Anterior cingulate cortex (tissue), 58 donors: ENCODE measurements at places on chromosomes 11 and 22.

GRCh38 chr11:80182901-80183300 is 742.1 kb upstream of the TENM4 start:
- DNase-seq = no peak

- DNase-seq = no peak
Observed at GRCh38 chr22:28015676-28016601, 96.9 kb upstream of the PITPNB start.

DNA sequence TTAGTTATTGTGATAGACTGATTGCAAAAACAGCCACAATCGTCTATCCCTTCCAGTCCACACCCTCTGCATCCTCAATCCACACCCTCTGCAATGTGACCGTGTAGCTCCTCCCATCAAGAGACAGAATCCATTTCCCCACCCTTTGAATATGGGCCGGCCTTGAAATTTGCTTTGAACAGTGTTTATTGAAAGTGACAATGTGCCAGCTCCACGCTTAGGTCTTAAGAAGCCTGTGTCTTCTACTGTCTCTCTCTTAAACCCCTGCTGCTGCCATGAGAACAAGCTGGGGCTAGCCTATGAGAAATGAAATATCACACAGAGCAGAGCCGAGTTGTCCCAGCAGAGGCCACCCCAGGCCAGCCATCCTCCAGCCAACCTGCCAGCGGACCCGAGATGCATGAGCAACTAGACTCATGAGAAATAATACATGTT is 22.3 kb upstream of the MICAL2 start:
- DNase-seq = peak; percentile 26

GRCh38 chr22:25090225-25090890 is 109.3 kb upstream of the CRYBB3 start:
- DNase-seq = no peak

DNA sequence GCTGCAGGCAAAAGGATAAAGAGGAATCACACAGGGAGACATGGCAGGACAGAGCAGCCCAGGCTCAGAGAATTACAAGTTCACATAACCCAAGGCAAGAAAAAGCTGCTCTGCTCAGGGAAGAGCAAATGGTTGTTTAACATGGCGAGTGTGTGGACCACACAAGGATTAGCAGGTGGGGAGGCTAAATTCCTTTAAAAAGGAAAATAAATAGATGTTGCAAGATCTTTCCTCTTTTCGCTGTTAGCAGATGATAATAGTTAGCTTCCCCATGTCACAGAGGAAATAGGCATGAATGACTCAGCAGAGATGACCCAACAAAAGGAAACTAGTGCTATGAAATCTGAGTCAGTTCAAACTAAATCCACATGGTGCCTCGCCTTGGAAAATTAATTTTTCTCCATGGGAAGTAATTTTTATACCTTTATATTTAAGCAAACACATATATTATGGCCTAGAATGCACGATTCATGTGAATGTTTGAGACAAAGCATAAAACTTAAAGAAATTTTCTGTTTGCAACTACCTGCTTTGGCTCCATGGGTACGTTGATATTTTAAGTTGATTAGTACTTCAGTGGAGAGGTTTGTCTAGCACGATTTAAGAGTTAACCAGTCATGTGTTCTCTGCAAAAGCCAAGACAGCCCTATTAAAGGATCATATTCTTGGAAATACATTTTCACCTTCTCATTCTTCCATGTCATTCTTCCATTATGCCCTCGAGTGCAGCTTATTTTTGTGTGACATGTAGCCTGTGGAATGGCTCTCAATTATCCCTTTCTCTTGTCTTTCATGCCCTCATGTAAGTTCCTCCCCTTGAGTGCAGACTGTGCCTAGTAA is 38.5 kb upstream of the FJX1 start:
- no peak for DNase-seq

DNA sequence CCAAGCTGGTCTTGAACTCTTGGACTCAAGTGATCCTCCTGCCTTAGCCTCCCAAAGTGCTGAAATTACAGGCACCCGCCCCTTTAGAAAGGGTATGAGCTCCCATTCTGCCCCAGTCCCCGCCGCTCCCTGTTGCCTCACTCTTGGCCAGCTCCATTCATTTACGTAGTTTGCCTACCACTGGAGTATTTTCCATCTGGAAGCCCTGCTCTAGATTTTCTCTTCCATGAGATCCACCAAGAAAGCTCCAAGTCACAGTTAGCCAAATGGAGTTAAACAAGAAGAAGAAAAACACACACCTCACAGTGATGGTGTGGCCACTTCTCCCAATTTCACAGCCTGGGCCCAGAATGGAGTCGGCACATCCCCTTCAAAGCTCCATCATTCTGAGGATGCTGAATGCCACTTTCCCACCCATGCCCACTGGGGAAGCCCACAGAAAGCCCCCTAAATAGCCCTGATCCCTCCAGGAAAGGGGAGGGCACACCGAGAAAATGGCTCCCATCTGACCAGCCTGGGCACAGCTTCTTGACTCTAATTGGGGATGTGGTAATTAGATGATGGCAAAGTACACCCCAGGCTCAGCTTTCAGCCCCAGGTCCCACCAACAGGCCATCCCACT is 381.2 kb downstream of the MN1 start:
- DNase-seq = no peak

GRCh38 chr11:17012712-17013547 is 1.3 kb downstream of the PLEKHA7 start:
- no peak for DNase-seq

DNA sequence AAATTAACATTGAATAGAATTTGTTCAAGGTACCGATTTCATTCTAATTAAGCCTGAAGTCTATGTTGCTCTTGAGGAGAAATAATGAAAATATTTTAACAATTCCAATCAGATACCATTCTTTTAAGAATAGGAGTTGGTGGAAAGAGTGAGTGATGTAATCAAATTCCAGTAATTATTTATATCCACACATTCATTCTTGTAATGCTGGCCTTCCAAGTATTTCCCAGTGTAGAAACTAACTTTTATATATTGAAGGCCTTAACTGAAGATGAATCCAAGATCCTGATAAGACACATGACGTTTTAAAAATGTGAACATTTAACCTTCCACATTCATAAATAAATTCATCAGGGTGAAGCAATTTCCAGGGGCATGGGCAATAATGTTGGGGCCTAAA is 36.6 kb upstream of the PAX6 start:
- DNase-seq = no peak

DNA sequence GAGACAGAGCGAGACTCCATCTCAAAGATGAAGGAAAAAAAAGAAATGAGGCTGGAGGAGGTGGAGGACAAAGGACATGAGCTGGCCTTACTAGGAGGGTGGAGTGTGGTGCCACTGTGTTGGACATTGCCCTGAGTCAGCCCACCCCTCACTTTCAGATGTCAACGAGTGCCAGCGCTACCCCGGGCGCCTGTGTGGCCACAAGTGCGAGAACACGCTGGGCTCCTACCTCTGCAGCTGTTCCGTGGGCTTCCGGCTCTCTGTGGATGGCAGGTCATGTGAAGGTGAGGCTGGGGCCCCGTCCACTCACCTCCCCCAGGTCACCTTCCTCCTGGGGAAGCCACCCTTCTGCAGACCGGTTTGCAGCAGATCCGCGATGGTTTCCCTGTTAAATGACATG is 40.6 kb downstream of the FBLN1 start:
- no peak for DNase-seq

GRCh38 chr22:42855721-42856120 is 1.4 kb downstream of the ARFGAP3 start:
- DNase-seq = no peak

DNA sequence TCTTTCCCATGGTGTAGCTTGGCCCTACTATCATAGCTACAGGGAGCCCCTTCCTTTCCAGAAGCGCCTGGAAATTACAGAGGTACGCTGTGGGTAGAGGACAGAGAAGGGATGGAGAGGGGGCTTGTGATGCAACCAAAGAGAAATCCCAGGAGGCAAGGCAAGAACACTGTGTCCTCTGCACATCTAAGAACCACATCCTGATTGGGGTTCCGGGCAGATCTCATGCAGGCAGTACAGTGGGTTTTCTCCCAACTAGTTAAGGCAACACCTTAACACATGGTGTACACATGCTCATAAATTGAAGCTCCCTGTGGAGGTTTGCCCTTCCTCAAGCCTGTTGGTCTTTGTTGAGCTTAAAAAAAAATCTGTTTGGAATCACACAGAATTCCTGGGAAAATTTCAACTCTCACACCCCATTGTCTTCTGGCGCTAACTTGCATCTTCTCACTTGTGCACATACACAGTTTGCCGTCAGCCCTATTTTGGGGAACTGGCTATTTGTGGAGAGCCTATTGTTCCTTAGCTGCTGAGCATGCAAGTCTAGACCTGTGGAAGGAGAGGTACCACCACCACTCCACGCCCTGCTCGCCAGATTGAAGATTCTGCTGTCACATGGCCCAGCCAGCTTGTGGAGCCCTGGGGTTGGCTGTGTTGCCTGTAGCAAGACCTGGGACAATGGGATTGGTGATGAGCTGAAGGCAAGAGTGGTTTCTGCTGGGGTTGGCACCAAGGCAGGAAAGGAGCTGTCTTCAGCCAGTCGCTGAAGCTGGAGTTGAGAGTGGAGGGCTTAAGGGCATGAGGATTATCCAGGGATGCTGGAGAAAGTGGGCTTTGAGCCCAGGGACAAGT is 52.4 kb downstream of the ALX4 start:
- DNase-seq = no peak

- DNase-seq = no peak
Observed at GRCh38 chr11:110373051-110373702, 56.6 kb upstream of the FDX1 start.

DNA sequence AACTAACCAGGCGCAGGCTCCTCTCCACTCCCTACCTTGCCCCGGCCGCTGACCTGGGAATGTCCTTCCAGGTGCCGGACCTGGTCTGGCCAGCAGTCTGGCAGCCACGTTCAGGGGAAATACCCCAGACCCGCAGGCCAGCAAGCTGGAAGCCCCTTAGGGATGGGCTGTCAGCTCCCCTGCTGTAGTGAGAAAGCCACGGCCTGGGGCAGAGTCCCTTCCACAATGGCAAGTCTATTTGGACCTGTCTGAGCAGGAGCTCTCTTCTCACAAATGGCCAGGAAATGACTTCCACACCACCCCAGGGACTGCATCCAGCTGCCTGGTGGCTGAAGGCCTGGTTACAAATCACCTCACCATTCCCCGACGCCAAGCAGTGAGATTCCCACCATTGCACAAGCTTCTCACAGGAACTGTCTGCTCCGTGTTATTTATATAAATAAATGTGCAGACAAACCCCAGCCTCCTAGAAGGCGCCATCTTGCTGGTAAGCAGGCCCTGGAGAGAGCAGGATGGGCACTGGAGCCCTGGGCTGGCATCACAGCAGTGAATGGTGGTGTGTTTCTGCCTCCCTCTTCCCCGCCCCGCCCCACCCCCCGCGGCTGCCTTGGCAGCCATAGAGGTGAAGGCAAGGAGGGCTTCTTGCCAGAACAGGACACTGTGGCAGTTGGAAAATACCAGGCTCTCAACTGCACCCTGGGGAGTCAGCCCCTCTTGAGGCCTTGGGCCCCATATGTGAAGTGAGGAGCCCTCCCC is 23.7 kb downstream of the RSPH14 start:
- no peak for DNase-seq

GRCh38 chr11:50188040-50188439 is 155.4 kb downstream of the OR4C45 start:
- no peak for DNase-seq

GRCh38 chr22:23365524-23365923 is 185.2 kb downstream of the BCR start:
- no peak for DNase-seq
